Activated CD4-positive, alpha-beta T cell treated with anti-CD3 and anti-CD28 coated beads for 24 hours (primary cell): ENCODE measurements at places on chromosomes 1 and 21.

DNA sequence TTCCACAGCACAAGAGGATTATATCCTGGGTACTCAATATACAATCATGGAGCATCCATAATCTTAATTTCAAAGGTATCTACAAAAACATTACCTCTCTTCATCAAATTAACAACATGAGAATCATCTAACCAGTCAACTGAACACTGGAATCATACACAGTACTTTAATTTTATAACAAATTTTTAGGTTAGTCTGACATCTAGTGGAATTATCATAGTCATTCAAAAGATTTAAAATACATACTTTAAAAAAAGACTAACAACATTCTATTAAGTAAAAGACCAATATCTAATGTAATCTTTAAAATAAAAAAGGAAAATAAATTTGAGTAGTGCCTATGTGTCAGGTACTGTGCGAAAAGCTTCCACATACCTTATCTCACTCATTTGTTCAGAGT lies 16.8 kb upstream of the SH3GLB1 start:
- DNase-seq, result no peak

- no peak for DNase-seq
Observed at GRCh38 chr1:5053744-5054143, 399.3 kb downstream of the AJAP1 start.

DNA sequence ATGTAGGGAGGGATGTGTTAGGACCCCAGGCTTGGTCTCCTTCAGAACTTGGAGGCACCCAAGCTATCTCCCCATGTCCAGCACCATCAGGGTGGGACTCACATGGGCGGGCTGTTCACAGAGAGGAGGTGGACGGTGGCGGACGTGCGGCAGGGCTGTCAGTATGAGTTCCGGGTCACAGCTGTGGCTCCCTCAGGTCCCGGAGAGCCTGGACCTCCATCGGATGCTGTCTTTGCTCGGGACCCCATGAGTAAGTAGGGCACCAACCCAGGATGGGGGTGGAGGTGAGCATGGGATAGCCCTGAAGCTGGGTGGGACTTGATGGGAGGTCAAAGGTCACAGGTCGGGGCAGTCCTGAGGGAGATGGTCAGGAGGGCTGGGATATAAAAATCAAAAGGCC lies 27.8 kb downstream of the IGFN1 start:
- DNase-seq, result no peak

GRCh38 chr1:115412286-115412685 lies 74.2 kb upstream of the NGF start:
- no peak for DNase-seq

DNA sequence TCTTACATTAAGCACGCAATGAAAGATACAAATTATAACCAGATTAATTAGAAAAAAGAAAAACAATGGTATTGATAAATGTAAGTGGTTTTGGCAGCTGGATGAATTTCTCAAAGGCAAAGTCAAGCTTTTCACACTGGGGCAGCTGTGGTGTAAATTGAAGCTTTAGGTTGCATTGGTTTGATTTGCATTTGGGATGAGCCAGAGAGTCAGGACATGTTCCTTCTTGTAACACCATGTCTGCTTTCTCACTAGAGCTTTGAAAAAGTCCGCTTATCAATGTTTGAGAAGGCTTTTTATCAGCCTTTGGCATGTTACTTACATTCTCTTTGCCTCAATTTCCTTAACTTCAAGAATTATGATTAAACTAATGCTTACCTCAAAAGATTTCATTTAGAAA lies 173.9 kb downstream of the GPATCH2 start:
- no peak for DNase-seq

DNA sequence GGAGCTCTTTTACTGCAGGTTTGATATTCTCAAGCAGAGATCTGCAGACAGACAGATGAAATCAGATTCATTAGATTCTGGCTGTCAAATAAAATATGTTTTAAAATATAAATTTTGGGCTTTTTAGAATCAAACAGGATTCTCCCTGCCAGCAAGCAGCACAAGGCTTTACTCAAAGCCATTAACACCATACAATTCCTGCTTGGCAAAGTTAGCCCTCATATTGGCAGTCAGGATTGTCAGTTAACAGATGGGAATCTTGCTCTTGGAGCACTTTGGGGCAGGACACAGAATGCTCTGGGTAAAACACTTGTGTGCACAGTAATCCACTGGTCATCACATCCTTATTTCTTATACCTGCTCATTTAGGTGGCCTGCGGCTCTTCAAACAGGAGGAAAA lies 560.6 kb upstream of the BEND5 start:
- no peak for DNase-seq

DNA sequence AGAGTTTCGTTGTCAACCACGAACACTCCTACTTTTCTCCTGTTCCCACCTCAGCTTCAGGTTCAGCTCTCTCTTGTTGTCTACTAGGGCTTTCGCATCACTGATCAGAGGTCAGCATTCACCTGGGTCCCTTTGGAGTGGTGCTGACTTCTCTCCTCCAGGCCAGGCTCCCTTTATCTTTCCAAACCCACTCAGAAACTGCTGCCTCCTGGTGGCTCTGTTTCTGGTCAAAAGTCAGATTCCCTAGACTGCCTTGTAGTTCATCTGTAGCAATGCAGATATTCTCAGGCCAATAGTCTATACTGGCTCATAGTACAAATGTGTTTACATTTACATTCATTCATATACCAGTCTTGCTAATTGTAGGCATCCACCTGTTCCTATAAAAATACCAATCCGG lies 6.4 kb upstream of the ERI3 start:
- no peak for DNase-seq

GRCh38 chr1:28775121-28775942 lies 36.6 kb upstream of the OPRD1 start:
- DNase-seq, result peak; percentile 16

DNA sequence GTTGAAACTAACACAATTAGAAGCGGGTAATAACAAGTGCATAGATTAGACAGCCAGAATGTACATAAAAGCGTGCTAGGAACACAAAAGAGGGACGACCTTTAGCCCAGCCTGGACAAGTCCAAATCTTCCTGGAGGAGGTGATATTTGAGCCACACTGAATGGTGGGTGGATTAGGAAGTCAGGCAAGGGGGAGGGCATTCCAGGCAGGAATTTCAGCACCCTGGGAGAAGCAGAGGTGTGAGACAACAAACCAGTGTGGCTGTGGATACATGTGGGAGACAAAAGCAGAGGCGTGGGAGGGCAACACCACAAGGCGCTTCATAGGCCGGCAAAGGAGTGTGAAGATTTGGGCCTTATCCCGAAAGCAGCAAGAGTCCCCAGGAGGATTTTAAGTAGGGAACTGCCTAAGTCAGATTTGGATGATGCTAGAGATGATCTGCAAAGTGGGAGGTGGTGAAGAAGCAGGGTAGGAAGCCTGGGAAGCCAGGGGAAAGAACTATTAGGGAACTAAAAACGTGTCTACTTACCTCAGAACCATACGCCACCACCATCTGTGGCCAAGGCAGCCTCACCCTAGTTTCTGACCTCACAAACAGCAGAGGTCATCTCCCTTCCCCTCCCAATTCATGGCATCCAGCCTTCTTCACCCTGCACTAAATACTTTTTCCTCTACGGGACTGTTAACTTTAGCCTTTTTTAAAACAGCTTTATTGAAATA lies 81.8 kb downstream of the GLUL start:
- no peak for DNase-seq

DNA sequence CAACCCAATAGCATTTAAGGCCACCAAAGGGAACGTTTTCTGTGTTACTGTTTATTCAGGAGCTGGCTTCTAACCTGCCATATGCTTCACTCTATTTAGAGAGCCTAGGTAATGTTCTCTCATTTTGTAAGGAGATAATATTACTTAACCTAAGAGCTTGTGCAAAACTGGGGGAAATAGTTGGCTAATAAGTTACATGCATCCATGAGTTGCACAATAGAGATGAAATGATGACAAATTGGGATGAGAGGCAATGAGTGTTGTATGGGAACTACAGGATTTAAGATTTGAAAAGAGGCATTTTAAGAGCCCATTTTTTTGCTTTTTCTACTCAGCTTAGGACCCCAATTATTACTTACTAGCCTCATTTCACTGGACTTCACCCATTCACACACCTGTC lies 151.0 kb downstream of the ST6GALNAC3 start:
- DNase-seq, result no peak

- no peak for DNase-seq
Observed at GRCh38 chr1:189607477-189608096, 870.1 kb downstream of the BRINP3 start.

DNA sequence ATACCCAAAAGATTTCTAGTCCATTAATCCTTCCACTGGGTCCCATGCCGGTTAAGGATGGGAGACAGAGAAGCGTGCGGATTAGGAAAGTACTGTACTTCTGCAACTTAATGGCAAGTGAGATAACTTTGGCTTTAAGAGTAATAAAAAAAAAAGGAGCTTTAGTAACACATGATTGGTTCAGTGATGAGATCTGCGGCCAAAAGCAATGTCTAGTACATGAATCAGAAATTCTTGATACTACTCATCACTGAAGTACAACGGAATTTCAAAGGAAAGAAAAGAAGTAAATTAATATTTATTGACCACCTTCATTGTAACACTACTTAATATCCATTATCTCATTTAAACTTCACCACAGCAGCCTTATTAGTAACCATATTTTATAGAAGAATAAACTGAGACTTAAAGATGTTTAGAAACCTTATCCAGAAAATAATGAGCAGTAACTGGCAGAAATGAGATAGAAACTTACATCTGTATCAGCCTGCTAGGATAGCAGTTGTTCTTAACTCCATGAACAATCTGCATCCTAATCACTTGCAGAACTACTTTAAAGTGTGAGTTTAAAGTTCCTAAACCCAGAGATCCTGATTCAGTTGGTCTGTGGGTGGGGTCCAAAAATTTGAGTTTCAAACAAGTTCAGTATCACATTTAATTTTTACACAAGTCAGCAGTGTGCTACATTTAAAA lies 14.1 kb upstream of the NUF2 start:
- DNase-seq, result no peak

- DNase-seq, result no peak
Observed at GRCh38 chr1:8816831-8817411, 519 bp downstream of the RERE start.

DNA sequence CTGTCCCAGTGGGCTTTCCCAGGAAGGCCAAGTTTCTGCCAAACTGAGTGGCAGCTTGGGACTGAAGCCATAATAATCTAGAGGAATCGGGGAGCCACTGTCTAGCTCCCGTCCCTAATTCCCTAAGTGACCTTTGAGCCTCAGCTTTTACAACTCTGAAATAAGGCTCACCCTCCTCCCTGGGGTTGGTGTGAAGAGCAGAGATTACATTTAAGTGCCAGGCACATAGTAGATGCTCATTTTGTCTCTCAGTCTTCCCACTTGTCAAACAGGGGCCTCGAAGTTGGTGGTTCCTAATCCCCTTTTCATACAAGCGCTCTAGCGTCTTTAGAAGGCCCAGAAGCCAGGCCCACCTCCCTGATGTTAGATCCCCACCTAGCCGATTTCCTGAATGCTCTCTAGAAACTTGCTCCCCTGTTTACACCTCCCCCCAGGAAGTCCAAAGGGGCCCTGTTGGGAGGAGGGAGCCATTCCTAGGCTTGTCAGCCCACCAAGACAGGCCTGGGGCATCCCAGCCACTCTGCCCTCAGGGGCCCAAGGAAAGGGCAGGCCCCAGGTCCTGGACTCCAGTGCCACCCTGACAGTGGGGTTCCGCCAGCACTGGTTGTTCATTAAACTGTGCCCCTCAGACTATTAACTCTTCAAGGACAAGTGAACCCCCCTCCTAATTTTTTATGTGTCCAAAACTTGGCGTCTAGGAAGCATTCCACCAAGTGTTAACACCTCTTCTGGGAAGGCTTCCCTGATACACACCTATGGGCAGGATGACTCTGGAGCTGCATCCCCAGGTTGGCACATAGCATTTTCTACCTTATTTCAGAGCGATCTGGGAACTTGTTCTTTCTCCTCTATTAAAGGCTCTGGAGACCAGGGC lies 49.3 kb upstream of the ECE1 start:
- DNase-seq, result no peak

DNA sequence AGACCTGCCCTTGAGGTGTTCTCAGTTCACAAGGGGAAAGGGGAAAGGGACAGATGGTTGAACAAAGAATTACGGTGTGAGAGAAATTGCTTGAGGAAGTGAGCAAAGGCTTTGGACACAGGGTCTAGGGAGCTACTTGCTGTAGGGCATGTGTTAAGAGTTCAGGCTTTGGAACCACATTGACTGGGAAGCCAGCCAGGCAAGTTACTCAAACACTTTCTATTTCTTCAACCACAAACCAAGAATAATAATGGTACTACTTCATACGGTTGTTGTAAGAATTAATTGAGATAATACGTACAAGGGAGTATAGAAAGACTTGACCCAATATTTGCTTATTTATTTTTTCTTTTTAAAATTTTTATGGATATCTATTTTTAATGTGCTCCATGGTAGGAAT lies 26.6 kb downstream of the AK4 start:
- no peak for DNase-seq

DNA sequence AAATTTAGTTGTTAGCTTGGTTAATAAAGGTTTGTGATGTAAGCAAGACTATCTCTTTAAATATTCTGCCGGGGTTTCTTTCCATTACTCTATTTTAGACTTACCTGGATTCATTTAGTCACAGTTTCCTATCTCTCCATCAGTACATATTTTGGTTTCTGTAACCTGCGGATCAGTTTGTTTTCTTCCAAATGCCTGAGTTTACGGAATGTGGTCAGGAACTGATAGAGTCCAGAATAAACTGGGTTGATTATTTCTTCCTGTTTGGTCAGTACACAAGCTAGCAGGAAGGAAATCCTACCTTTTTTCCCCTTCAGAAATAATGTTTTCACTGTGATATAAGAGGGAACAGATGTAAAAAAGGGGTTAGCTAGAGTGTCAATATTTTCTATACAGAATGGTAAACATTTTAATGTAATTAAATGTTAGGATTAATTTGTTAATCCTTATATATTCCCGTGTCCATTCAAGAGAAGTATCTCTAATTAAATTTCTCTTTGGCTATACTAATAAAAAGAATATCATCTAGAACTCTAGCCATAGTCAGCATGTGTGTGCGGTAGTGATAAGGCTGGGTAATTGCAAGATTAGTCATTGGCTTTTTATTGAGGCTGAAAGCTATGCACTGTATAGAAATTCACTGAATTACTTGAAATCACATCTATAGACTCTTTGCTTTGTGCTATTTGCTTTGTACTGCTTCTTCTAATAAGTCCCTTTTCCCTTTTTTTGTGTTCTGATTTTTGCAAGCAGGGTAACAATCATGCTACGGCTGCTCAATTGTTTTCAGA lies 144.7 kb upstream of the ADGRL4 start:
- DNase-seq, result no peak

GRCh38 chr1:219460896-219461815 lies 151.7 kb downstream of the ZC3H11B start:
- DNase-seq, result no peak

GRCh38 chr21:42056468-42056867 lies 14.6 kb upstream of the UMODL1 start:
- DNase-seq, result no peak

GRCh38 chr21:45834026-45834715 lies 147.4 kb upstream of the COL6A1 start:
- no peak for DNase-seq

GRCh38 chr1:150235294-150235851 lies 539 bp downstream of the ANP32E start:
- peak; percentile 12 for DNase-seq
